ENCODE measurements at places on chromosomes 5 and 9. TPM values are rescaled to one million over a fixed set of nuclear protein-coding genes. Genes with fewer than 3 reads are reported as not detected.

DNA sequence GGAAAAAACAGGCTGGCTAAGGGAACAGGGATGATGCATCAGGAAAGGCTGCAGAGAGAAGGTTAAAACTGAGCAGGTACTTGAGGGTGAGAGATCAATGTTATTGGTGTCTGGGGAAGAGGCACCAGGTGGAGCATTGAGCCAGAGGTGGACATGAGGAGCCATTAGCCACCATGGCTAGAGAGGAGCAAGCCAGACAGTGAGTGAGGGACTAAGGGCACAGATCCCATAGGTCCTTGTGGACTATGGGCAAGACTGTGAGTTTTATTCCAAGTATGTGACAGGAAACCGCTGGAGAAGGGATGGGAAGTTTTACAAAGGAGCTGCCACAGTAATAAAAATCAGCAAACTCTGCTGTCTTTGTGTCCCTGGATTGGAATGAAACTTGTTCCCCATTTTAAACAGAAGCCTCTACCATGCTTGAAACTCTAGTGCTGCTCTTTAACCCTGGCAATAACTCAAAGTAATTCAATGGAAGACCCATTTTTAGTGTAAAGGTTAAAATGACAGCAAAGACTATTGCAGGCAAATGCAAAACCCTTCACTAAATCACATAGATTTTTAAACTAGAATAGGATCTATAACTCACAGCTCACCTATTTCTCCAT is 349.8 kb downstream of the ENC1 start:
- no peak for DNase-seq

DNA sequence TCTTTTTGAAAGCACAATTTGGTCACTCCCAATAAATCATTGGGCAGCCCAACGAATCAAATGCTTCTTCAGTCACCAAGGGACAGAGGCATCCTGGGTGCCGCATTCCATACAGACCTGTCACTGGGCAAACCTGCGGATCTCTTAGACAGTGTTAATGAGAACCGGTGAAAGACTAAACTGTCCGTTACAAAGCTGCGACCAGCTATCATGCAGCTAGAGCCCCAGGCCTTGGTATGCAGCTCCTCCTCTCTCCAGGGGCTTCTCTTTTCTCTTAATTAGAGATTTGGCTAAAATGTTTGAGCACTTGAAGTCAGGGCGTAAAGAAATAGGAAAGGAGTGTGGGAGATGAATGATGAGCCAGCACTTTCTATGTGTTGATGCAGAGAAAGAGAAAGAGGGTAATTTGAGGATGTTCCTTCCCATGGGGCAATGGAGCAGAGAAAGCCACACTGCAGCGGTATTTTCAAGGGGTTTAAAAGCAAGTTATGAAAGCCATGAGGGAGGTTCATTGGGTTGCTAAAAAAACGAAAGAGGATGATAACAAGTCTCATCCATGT is 175.3 kb downstream of the RFK start:
- DNase-seq, result no peak

Gene SCGB3A2
- not detected for total RNA-seq

DNA sequence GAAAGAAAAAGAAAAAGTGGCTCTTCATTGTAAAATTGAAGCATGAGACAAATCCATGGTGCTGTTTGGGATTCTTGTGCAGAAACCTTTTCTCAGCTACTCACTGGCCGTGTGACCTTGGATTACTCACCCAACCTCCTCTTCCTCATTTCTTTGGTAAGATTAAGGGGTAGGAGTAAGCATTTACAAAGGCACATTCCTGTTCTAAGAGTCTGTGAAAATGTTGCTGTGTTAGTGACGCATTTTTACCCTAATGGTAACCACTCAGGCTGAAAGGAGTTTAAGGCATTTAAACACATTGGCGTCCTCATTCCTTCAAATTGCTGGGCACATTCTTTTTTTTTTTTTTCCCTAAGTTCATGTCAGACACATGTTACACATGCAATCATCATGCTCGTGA is 4.3 kb downstream of the RAI14 start:
- DNase-seq, result no peak

DNA sequence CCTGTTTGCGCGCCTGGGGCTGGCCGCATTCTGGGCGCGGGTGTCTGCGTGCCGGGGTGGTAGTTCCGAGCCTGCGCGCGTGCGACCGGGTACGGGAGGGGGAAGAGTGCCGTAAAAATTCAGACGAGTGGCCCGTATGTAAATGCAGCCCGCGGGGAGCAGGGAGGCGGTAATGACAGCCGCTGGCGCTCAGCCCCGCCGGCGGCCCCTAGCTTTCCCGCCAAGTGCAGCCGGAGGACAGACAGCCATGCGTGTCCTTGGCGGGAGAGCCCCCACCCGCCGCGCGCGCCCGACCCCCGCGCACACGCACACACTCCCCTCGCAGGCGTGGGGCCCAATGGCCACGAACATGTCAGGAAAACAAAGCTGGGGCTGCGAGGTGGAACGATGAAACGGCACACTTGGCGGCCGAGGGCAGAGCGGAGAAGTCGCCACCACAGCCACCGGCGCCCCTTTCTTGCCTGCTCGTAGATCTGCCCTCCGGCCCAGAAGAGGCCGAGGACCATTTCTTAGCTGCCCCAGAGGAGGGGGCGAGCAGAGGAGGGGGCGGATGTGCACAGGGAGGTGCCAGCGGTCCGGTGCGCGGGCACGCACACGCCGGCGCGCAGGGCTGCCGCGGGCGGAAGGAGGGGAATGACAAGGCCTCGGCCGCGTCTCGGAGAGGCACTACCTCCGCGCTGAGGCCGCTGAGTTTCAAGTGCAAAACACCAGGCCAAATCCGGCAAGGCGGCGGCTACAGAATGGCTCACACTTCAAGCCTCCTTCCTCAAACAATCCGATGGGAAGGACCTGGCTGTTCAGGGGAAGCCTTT is 208.4 kb downstream of the MEF2C start:
- no peak for DNase-seq

DNA sequence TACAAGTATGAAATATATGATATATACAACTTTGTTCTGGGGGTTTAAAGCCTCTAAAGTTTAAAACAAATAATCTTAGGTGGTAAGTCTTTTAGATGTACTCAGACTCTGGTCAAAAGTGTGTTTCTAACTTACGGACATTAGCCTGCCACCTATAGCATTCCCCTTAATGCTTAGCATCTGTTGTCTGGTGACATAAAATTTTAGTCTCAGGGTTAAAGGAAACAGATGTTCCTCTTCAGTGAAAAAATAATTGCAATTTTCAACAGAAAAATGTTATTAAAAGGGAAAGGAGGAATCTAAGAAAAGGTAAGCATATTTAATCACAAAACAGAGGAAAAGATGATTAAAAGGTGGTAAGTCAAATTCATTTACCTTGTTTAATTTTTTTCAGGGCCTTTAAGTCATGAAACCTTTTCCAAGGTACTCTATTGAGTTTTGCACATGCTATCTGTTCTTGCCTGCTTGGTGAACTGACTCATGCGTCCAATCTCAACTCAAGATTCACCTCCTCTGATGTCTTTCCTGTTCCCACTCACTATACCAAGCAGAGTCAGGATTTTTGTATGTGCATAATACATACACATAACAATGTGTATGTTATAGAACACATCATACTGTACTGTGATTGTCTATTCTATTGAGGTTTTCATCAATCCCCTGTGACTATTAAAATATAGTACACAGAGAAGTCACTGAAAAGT is 7.9 kb downstream of the TMEM167A start:
- no peak for DNase-seq

DNA sequence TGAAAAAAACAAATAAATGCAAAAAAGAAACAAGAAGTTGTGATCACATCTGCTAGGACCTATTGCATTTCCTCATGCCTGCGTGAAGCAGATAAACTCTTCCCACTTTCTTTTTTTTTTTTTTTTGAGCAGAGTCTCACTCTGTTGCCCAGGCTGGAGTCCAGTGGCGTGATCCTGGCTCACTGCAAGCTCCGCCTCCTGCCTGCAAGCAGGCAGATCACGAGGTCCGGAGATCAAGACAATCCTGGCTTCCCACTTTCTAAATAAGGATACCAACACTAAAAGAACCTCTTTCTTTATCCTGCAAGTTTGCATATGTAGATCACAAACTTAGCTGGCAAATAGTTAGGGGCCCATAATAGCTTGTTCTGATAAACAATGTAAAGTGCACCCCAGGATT is 128.6 kb downstream of the ASTN2 start:
- no peak for DNase-seq

- DNase-seq, result peak; percentile 16
Observed at GRCh38 chr5:57316798-57317327, 143.0 kb downstream of the GPBP1 start.

DNA sequence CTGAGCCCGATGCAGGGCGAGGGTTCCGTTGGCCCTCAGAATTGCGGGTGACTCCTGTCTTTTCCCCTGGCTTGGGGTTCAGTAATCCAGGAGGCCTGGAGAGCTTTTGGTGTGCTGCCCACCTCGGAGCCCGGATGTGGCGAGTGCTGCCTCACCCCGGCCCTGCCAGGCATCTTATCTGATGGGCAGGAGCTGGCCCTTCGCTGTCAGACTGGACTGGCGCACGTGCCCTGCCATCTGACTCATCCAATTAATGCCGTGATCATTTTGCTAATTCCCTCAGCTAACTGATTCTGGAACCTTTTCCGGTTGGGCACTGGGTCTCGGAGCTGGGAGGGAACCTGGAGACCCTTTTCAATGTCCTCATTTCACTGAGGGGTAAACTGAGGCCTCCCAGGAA is 34.6 kb downstream of the RXRA start:
- no peak for DNase-seq

- DNase-seq, result no peak
Observed at GRCh38 chr5:78268356-78268755, 26.1 kb downstream of the AP3B1 start.

Gene GRM6
- total RNA-seq, result not detected

DNA sequence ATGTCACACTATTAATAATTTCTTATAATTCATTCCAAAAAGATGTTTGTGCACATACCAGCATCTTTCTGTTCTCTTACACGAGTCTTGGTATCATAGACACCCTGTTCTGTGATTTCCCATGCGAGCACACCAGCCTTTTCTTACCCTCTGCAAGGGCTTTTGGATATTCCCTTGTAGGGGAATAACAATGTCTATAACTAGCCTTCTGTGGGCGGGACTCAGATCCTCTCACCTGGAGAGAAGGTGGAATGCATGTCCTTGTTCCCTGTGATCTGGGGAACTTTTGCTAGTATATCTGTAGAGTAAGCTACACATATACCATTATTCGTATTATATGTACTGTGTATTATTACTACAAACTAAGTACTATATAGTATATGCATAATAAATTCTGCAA is 44.8 kb downstream of the EHMT1 start:
- no peak for DNase-seq

DNA sequence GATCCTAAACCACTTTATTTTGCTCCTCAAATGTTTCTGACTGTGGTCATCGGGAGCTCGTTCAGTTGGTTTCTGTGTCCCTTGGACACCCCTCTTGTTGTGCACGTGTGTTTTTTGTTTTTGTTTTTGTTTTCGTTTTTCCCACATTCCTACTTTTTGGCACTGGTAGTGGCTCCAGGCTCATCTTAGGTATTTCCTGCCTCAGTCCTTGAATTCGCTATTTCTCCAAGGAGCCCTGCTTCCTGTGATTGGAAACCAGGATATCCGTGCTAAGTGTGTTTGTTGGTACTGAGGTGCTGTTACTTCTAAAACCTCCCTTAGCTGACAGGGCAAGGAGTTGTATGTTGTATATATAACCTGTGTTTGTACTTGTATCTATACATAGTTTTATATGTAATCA is 5.9 kb downstream of the HMCN2 start:
- peak; percentile 60 for DNase-seq

- DNase-seq, result no peak
Observed at GRCh38 chr9:126531035-126531571, 82.6 kb upstream of the LMX1B start.

Gene SLC36A2
- total RNA-seq, result not detected

Gene SV2C
- under 0.01 TPM for total RNA-seq

Measured in dermis microvascular lymphatic vessel endothelial cell (primary cell).